ENCODE measurements at places on chromosomes 16 and 17.

GRCh38 chr16:66370786-66371684 is 4.5 kb downstream of the CDH5 start:
- no peak for DNase-seq

DNA sequence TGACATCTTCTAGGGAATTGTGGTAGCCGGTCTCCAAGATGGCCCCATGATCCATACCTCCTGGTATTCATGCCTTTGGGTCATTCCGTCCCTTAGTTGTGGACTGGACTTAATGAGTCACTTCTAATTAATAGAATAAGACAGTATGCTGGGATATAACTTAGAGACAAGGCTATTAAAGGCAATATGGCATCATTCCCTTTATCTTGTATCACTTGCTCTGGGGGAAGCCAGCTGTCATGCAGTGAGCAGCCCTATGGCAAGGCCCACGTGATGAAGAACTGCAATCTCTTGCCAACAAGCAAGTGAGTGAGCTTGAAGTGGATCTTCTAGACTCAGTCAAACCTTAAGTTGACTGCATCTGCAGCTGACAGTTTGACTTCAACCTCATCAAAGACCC is 97.8 kb upstream of the MED13 start:
- no peak for DNase-seq

- no peak for DNase-seq
These were observed 13.1 kb upstream of the ZFHX3 start for GRCh38 chr16:73060892-73061490.

GRCh38 chr17:76371656-76372628 is 12.5 kb upstream of the SPHK1 start:
- no peak for DNase-seq

DNA sequence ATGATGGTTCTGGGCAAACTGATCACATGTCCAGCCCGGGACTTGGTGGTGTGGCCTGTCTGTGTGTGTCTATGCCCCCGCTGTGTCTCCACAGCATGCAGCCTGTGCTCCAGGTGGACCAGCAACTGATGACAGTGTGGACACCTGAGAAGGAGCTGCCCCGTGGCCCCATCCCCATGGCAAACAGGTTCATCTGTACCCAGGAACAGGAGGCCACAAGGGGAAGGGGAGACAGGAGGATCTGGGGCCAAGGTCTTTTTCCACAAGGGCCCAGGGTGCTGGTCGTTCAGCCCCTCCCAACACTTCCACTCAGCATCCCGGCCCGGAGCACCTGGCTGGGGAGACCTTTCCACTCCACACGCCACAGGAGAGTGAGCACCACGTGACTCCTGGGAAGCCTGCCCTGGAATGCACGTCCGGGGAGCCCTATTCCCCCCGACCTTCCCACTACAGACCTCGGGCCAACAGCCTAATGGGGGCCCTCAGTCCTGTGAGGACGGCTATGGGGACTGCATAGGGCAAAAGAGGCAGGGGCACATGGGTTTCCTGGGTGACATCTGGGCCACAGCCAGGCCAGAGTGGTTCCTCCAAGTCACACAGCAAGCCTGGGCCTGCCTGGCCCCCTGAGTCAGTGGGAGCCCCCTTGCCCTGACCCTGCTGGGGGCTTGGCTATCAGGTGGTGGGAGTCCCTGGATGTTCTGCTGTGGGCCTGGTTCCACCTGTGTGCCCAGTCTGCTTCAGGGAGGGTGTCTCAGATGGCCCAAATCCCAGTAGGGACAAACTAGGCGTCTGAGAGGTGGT is 20.8 kb upstream of the NXPH3 start:
- no peak for DNase-seq

- DNase-seq = no peak
These were observed 28.6 kb upstream of the ATP2C2 start for GRCh38 chr16:84339766-84340165.

DNA sequence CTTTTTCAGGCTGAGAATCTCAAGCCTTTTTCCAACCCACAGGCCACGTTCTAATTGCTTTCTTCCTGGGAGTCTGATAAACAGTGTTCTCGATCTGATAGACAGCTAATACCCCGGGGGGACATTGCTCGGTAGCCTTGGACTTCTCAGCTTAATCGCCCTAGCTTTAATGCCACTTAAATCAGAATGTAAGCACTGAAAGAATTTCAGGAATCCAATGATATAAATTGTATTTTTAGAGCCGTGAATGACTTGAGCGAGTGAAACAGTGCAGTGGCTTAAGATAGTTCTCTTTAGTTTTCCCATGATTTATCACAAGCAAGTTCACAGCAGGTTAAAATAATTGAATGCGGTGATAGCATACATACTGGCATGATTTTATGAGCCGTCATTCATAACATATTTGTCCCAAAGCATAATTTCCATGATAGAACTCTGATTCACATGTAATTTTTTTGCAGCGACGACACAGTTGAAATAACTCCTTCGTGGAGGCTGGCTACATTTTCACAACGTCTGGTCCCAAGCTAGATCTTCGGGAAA is 116.1 kb upstream of the MYOCD start:
- no peak for DNase-seq

DNA sequence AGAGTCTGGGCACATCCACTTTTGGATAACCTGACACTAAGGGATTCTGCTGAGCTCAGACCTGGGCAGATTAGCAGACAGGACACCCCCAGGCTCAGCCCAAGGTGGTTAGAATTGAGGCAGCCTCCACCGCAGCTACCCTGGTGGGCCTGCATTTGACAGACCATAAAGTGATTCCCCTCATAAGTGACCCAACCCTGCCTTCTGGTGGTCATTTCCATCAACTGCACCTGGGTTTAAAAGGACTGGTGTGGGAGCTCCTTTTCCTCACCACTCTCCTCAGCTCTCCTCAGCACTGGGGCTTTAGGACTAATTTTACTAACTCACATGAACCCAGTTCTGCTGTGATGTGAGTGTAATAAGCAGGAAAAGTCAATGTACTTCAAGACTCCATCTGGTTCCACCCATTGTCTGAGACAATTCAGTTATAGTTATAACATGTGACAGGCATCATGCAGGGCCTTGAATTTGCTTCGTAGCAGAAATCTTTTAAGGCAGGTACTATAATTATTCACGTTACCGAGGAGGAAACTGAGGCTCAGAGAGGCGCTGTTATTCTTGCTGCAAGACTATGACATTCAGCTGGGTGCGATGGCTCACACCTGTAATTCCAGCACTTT is 42.5 kb downstream of the MYH3 start:
- peak; percentile 5 for DNase-seq

- no peak for DNase-seq
These were observed 715.9 kb upstream of the RBFOX1 start for GRCh38 chr16:6616746-6617145.

DNA sequence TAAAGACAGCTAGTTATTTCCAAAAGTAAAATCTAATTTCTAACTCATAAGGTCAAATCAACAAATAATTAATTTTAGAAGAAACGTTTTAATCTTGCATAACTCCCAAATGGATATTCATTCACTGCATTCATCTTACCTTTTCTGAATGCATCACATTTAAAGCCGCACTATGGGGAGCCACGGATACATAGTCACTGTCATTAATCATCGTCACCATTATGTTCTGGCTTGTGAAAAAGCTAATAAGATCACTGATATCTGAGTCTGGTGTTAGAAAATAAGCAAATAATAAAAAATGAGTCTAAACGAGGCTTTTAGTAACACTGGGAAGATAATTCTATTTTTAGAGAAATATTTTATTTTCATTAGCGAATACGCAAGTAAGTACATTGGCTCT is 42.4 kb upstream of the ABCA10 start:
- no peak for DNase-seq

- no peak for DNase-seq
These were observed 4.1 kb downstream of the KRT31 start for GRCh38 chr17:41393294-41393693.

GRCh38 chr16:14958970-14959369 is 15.9 kb upstream of the PDXDC1 start:
- no peak for DNase-seq

- DNase-seq = peak; percentile 75
These were observed 548 bp downstream of the HAGH start for GRCh38 chr16:1825864-1826690.

GRCh38 chr16:74268372-74268782 is 28.2 kb upstream of the PSMD7 start:
- peak; percentile 17 for DNase-seq

- DNase-seq = no peak
These were observed 19.4 kb upstream of the ENDOV start for GRCh38 chr17:80395402-80396151.

DNA sequence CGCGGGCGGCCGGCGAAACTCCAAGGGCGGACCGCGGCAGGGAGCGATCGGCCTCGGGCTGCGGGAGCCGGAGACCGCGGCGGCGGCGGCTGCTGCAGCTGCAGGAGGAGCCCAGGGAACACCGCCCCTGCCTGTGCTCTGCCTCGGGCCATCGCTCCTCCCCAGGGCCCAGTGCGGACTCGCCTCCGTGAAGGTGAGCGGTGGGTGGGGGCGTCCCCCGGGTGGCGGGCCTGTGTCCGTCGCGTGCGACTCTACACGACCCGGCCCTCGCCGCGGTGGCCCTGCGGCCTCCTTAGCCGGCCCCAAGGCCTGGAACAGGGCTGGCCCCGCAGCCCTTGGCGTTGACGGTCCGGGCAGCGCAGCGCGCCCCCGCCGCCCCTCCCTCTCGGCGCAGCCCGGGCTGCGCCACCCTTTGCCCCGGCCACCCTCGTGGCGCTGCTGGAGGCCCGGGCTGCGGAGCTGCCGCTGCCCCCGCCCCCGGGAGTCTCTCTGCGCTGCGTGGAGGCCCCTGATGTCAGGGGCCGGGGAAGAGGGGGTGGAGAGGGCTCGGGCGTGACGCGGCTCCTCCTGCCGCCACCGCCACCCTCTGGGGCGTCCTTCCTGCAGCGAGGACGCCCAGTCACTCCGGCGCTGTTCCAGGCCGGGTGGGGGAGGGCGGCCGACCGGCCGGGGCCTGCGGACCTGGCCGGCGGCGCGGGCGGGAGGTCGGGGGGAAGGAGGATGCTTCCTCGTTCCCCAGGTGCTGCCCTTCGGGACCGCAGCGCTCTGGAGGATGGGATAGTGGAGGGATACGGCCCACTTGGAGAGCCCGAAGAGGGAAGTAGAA is 485 bp downstream of the DYNLL2 start:
- peak; percentile 32 for DNase-seq

DNA sequence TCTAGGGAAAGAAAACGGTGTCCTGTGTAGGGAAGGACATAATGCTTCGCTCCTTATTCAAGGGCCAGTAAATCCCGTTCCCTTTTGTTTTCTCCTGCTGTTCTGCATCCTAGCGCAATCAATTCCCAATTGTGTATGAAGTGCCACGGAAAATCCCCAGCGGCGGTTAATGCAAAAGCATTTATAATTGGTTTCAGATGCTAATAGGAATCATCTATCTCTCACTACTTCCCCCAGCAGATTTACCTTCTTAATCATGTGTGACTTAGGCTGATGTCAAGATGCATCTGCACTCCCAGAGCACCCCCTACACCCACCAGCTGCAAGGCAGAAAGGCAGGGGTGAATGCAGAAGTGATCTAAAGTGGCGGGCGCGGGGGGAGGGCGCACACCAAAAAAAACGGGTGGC is 32.7 kb upstream of the SSTR2 start:
- no peak for DNase-seq

GRCh38 chr16:27449434-27450195 is 47.6 kb downstream of the IL21R start:
- no peak for DNase-seq
